ENCODE measurements at places on chromosomes 4 and X.
A peak's percentile ranks its signal among the peaks of the same experiment; 100 is the strongest.

- DNase-seq: peak; percentile 74
Measured at GRCh38 chrX:21975812-21976211, 35.3 kb downstream of the SMS start.

- DNase-seq: no peak
Measured at GRCh38 chr4:8656185-8656517, 63.6 kb downstream of the CPZ start.

GRCh38 chrX:119694601-119695534, 1.9 kb upstream of the SEPTIN6 start:
- no peak for DNase-seq

DNA sequence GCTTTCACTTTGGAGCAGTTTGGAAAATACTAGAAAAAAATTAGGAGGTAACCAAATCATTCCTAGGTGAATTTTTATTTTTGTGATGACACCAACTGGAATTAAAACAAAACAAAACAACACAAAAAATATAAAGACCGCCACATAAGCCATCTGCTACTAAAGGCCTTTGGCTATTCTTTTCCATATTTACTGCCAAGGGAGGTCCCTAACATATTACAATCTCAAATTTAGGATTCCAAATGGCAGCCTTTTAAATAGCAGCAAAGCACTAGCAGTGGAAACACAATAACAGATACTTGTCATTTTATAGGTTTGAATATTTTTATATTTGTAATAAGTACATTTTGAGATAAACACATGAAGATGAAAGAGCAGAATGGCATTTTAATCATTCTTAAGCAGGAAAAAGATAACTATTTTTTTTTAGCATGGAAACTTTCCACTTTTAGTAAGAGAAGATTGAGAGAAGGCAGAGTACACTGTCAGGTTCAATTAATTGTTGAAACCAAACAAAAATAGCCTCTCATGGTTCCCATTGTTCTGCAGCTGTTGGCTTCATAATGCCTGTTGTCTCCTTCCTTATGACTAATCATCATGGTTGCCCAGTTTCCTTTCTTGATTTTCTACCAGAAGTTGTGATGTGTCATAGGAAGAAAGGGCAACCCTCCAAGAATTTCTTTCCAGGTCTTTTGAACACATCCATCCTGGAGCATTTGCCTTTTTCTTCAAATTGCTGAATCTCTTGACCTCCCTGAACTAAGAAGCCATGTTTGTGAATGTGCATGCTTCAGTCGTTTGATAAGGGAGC, 219.0 kb upstream of the EMCN start:
- peak; percentile 90 for DNase-seq

DNA sequence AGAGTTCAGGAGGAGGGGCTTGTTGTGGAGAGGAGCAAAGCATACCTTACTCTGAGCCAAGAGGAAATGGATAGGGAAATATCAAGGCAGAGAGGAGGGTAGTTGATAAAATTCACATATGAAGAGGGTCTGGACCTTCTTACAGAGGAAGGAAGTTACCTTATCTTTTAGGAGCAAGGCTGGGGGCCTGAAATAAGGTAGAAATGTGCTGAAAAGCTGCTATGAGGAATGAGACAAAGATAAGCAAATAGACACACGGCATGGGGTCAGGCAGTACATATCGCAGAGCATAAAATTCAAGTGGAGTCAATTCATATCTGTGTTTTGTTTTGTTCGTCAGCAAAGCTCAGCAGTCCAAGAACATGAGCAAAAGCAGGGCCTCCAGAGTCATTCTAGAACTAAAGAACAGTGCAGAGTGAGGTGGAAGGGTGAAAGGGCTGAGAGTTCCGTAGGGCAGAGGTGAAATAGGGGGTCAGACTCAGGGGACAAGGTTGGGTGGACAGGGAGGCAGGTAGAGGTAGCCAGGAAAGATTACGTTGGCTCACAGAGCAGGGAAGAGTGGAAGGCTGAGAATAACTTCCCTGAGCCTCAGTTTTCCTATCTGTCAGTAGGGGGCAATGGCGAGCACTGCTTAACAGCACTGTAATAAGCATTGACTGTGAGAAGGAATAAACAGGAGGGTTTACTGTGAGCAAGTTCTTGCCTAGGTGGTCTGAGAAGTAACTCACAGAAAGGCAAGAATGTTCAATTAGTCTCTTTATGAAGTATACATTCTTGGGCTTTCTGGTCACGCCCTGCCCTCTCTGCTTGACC, 9.2 kb downstream of the VSIG4 start:
- DNase-seq: peak; percentile 0
